IPS-NIHi11 (cell line): ENCODE measurements at places on chromosomes 16 and 17.

- DNase-seq: no peak
Measured at GRCh38 chr16:55585631-55586030, 19.1 kb downstream of the CAPNS2 start.

DNA sequence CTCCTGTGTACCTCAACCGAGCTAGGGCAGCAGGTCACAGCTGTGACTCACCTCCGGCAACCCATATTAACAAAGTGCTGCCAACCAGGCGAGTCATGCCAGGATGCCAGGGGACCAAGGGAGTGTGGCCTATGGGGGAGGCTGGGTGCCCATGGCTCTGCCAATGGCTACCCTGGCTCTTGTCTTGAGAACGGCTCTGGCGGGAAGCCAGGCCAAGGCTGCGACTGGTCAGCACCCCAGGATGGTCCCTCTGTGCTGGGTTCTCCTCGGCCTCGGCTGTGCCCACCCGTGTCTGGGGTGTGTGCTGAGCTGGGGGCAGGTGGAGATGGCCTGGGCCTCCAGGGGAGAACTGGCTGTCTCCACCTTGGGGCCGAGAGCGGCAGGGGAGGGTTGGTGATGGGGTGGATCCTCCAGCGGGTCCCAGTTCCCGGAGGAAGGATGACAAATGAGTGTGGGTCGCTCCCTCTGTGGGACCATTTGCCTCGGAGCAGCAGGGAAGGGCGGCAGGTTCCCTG is 75.8 kb downstream of the MRC2 start:
- DNase-seq: no peak

DNA sequence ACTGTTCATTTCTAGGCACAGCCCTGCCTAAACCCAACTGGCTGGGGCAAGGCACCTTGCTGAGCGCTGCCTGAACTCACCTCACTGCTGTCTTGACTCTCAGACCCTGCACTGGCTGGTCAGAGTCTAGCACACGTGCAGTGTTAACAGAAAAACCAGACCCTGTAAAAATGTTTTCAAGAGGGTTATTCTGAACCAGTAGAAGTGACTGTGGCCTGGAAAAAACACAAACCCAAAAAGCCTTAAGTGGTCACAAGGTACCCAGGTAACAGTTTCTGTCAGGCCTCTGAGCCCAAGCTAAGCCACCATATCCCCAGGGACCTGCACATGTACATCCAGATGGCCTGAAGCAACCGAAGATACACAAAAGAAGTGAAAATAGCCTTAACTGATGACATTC is 6.1 kb upstream of the EIF4A3 start:
- DNase-seq: no peak

GRCh38 chr16:70675851-70676513 is 9.9 kb downstream of the MTSS2 start:
- no peak for DNase-seq

DNA sequence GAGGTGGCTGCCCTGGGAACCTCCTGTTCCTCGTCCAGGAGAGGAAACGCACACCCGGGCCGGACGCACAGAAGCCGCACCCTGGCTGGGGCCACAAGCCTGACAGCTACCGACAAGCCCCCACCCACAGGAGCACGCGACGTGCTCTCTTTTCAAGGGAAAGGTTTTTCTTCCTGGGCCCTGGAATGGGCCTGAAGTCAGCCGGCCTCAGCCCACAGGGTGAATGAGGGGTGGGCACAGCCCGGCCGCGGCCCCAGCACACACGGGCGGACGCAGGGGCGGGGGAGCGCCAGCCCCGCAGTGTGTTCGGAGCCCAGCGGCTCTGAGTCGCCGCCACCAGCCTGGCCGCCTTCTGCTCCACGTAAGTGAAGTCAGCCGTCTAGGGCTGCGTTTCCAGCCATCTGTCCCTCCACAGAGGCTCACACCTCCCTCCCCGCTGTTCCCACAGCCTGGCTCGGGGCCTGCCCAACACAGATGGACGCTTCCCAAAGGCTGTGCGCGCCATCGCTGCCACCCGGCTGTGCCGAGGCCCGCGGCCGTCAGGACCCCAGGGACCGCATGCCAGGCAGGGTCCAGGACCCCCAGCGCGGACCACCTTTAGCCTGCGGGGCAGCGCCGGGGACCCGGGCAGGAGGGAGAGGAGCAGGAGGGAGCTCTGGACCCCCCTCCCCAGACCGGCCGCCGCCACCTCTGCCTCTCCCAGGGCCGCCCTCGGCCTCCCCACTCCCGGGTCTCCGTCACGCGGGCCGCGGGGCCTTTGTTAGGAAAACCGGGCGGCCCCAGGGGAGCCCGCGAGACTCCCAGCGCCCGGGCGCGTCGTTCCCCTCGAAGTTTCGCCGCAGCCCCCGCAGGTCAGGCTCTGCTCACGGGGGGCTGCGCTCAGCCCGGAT is 36.8 kb downstream of the CBFA2T3 start:
- peak; percentile 63 for DNase-seq

DNA sequence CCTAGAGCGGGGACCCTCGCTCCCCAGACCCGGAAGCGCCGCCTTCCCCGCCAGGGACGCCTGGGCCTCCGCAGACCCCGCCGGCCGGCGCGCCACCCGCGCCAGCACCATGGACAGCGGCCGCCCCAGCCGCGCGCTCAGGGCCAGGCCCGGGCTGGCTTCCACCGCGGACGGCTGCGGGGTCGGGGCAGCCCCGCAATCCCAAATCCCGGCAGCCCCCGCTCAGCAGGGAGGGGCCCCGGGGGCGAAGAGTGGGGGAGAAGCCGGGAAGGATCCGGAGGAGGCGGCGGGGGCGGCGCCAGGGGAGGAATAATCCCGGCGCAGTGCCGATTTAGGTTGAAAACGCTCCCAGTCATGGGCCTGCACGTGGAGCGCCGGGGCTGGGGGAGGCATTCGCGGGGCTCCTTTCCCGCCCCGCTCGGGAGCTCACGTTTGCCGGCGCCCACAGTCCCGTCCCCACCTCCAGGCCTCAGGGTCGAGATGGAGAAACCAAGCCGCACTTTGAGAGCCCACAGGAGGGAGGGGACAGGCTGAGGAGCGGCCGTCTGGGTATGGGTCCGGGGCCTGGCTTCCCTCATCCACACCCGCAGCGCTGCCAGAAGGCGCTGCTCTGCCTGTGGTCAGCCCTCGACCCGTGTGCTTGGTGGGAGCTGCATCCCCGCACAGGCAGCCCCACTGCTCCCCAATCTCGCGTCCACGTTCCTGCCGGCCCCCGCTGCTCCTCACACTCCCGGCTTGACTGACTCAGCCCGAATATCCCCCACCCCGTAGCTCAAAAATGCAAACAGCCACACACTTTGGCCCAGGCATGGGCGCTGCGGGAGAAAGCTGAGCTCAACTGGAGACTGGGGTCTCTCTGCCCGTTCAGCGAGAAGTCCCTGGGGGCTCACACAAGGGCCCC is 4.7 kb downstream of the FBXL16 start:
- peak; percentile 92 for DNase-seq

- no peak for DNase-seq
Measured at GRCh38 chr17:5711344-5711743, 127.0 kb upstream of the NLRP1 start.

DNA sequence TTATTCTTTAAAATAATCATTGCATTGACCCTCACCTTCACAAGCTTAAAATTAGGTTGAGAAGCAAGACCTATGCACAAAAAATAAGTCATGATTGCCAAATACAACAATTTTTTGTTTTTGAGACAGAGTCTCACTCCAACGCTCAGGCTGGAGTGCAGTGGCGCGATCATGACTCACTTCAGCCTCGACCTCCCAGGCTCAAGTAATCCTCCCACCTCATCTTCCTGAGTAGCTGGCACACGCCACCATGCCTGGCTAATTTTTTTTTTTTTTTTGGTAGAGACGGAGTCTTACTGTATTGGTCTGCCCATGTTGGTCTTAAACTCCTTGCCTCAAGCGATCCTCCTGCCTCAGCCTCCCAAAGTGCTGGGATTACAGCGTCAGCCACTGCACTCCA is 24.2 kb downstream of the ZNF652 start:
- no peak for DNase-seq

GRCh38 chr17:36629252-36629847 is 28.0 kb downstream of the MRM1 start:
- peak; percentile 91 for DNase-seq

DNA sequence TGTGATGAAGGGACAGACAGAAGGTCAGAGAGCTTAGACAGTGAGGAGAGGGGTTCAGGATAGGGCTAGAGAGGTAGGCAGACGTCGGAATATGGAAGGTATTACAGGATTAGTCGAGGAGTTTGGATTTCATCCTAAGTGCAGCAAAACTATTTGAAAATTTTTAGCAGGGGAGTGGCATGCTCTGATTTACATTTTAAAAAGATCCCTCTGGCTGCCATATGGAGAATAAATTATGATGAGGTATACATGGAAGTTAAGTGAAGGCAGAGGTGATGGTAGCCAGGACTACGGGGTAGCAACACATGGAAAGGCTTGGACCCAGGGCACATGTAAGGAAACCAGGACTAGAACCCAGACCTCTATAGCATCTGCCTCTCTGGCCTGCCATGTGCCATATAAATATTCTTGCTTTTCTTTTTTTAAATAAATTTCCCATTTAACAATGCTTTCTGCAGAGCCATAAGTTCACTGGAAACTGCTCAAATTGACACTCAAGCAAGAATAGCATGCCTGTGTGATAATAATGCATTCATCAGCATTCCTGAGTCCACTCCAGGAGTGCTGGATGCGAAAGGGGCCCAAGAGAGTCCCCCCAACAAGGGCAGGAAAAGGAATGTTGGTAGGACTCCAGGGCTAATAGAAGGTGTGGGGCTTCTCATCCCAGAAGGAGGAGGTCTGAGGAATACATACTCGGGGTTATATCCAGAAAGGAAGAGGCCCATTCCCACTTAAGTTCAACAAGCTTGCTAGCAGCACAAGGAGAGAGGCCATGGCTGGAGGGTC is 78.2 kb downstream of the HLF start:
- DNase-seq: no peak

GRCh38 chr17:8384801-8385378 is 1.9 kb upstream of the RPL26 start:
- no peak for DNase-seq

GRCh38 chr17:9421525-9421924 is 154.1 kb downstream of the STX8 start:
- no peak for DNase-seq

DNA sequence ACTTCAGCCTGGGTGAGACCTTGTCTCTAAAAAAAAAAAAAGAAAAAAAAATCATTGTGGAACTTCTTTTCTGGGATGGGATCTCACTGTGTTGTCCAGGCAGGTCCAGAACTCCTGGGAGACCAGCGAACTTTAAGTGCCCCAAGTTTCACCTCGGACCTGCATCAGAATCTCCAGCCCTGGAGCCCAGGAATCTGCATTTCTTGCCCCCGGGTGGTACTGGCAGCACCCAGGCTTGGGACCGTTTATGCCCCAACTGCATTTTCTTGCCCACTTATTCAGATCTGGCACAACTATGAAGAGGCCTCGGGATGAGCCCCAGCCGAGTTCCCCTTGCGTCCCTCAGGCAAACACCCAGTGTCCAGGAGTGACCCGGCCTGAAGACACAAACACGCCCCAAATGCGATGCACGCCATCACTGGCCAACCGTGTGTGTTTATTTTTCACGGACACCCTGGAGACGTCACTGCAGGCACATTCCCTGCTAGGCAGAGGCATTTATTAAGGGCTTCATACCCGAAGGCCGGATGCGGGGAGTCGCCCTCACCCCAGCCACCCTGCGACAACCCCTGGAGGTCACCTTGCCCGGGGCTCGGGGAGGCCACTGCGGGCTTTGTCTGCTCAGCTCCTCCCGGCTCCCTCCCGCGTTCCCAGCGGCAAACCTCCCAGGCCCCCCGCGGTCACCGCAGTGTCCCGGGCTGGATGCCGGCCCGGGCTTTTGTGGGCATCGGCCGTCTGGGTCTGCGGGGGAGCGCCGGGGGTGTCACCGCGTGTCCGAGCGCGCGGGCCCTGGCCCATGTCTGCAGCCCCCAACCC is 684 bp upstream of the SPIRE2 start:
- peak; percentile 54 for DNase-seq

- no peak for DNase-seq
Measured at GRCh38 chr16:23581764-23582163, 14.4 kb downstream of the NDUFAB1 start.

DNA sequence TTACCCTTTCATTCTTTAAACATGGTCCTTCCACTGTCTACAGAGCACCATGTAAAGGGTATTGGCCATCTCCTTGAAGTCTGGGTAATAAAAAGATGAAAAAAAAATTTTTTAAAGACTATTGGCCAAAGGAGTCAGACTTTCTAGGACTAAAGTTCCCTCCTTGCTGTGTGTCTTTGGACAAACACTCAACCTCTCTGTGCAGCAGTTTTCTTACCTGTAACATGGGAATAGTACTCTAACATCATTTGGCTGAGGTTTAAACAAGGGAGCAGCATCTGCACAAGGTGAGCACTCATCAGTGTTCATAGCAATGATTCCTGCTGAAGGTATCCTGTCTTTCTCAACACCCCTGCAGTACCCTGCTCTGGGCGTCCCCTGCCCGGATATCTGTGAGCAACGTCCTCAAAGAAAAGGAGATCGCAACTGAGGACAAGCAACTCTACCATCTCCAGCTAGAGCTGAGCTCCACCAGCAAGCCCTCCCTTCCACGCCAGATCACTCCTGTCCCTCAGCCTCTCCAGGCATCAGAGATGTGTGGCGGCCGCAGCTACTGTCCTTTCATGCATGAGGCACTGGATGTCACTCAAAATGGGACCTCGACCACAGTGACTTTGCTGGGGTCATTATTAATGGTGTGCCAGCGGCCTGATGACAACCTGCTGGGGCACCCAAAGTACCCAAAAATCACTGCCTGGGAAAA is 29.5 kb upstream of the RPH3AL start:
- no peak for DNase-seq

GRCh38 chr17:63931981-63932561 is at the start of gene CD79B:
Gene CD79B, minus strand, starts transcription at chr17:63932331. Its CDS starts 70 bp downstream, at chr17:63932261.
- DNase-seq: peak; percentile 20

DNA sequence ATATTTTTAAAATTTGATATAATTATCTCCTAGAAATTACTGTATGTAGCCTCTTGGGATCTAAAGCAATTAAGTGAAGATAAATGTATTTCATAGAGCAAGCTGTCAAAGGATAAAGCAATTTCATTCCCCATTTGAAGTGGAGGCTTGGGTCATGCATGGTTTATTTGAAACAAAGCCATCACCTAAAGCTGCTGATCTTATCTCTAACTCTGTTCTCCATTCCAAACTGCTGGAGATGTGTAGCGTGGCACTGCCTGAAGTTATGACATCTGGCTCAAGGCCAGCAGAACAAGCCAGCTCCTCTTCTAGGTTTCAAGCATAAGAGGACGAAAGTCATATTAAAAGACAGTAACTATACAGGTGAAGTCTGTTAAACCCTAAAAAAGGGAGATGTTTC is 83.9 kb downstream of the HIC1 start:
- DNase-seq: no peak
